ENCODE measurements at places on chromosomes 6 and 20.

GRCh38 chr6:148431413-148431812 lies 88.8 kb downstream of the SASH1 start:
- no peak for DNase-seq

GRCh38 chr6:102571236-102571908 lies 1177.9 kb downstream of the GRIK2 start:
- DNase-seq, result no peak

GRCh38 chr20:49594143-49594930 lies 26.4 kb upstream of the PTGIS start:
- DNase-seq, result peak; percentile 11

- DNase-seq, result no peak
Measured at GRCh38 chr6:76862936-76863335, 600.4 kb downstream of the HTR1B start.

- DNase-seq, result no peak
Measured at GRCh38 chr6:31588871-31589650, 3.0 kb downstream of the LST1 start.

DNA sequence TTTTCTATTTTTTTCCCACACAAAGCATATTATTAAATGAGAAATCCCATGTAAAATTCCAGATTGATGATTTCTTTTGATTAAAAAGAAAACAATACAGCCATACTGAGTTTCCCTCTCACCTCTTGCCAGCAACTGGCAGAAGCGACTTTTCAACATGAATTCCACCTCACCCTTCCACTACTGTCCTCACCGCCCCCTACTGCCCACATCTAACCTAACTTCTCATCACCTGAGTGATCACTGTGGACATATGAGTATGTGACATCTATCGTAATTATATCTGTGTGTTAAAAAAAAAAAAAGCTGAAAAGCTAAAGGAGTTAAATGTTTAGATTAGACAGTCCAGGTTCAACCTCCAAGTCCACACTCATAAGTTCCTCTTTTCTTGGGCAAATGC lies 528.6 kb downstream of the PRKN start:
- no peak for DNase-seq

GRCh38 chr6:105838171-105838570 lies 248.0 kb upstream of the PRDM1 start:
- no peak for DNase-seq

GRCh38 chr6:61562098-61562497 lies 723.9 kb downstream of the KHDRBS2 start:
- DNase-seq, result no peak

GRCh38 chr6:127119102-127120022 lies 891 bp downstream of the RSPO3 start:
- no peak for DNase-seq

Measured in CD4-positive, alpha-beta T cell treated with Interferon alpha-2 for 1 hour (primary cell).